ENCODE measurements at places on chromosomes 12 and 14. TPM values are rescaled to one million over a fixed set of nuclear protein-coding genes. Genes with fewer than 3 reads are reported as not detected.

DNA sequence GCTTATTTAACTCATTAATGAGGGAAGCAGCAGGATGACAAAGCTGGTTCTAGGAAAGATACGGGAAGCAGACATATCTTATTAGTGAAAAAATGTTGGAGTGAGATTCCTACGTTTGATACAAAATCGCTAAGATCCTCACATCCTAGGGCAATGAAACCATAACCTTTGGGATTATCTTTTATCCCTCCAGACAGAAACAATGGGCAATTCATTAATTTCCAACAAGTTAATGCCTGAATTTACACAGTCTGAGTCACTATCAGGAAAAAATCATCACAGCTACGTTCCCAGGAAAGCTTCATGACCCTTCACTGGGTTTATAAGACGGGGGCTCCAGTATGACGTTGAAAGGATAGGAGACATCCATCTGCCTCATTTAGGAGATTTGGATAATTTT, 45.0 kb downstream of the SLC24A4 start:
- no peak overlapping the region for H3K27ac ChIP-seq
- DNase-seq, result no peak
- H3K4me3 ChIP-seq, result no peak overlapping the region
- no peaks in the 10 kb centered on the region for H3K27me3 ChIP-seq

DNA sequence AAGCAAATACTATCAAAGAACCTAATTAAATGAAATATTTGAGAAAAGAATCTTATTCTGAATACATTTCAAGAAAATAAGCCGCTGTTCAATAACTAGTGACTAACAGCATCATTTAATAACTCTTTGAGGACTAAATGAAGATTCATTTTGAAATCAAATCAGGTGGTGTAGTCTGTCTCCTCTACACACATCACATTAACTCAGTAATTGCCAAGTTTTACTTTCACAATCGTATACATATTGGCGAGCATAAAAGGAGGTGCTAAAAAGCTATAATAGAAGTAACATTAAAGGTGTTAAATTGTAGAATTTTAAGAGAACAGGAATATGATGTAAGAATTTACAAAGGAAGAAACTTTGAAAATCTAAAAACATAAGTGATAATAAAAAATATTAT, 185.1 kb downstream of the MDGA2 start:
- H3K27ac ChIP-seq, result no peak overlapping the region
- DNase-seq, result no peak
- no peaks in the 10 kb centered on the region for H3K4me1 ChIP-seq
- no peak overlapping the region for H3K4me3 ChIP-seq

GRCh38 chr12:65155784-65156183, 13.6 kb upstream of the LEMD3 start:
- no peak for DNase-seq
- no peaks in the 10 kb centered on the region for H3K27me3 ChIP-seq
- no peak overlapping the region for H3K4me3 ChIP-seq
- no peaks in the 10 kb centered on the region for H3K4me1 ChIP-seq
- H3K27ac ChIP-seq, result no peak overlapping the region

The FSCB gene
- total RNA-seq, result 0.40 TPM

Measured in thyroid gland (tissue), 4 donors.